Kidney capillary endothelial cell (primary cell): ENCODE measurements at places on chromosomes 4 and X.

DNA sequence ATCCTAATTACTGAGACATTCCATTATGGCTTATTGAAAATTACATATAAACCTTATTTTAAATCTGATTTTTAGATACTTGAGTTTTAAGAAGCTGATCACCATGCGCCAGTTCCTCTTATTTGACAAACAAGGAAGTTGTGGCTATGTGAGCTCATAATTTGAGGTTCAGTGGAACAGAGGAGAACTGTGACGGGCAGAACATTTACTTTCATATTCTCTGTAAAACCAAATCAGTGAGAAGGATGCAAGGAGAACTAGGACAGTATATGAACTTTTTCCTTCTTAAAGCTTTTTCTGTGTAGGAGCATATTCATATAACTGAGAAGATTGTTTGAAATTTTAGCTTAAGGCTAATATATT is 25.3 kb downstream of the STIM2 start:
- DNase-seq, result no peak

DNA sequence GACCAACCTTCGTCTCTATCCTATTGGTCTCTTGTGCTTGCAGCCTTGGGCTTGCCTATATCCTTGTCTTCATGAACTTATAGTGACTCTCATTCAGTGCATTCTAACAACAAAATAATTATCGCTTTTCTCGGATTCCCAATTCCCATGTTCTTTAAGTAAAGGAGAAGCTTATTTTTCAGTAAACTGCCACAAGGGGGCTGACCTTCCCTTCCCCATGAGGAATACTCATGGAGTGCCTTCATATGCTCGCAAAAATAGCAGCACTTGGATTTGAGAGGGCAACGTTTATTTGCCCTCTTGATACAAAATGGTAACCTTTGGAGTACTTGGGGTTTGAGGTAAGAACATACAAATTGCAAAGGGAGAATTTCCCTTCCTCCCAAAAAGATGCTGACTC is 183.2 kb upstream of the TENT5D start:
- DNase-seq, result no peak

DNA sequence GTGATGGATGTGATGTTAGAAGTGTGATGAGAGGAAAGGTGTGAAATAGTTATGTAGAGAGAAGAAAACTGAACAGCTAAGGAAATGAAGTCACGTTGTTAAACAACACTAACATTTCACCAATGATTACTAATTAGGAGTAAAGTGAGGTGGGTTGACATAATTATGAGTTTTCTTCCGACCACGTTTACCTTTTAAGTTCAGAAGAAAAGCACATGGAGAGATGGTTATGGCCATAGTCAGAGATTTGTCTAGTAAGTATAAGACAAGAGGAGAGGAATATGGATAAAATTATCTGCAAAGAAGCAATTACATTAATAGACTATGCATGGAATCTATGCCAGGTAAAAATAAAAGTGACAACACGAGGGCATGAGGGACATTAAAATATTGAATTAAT is 551.3 kb upstream of the TECRL start:
- DNase-seq, result no peak

DNA sequence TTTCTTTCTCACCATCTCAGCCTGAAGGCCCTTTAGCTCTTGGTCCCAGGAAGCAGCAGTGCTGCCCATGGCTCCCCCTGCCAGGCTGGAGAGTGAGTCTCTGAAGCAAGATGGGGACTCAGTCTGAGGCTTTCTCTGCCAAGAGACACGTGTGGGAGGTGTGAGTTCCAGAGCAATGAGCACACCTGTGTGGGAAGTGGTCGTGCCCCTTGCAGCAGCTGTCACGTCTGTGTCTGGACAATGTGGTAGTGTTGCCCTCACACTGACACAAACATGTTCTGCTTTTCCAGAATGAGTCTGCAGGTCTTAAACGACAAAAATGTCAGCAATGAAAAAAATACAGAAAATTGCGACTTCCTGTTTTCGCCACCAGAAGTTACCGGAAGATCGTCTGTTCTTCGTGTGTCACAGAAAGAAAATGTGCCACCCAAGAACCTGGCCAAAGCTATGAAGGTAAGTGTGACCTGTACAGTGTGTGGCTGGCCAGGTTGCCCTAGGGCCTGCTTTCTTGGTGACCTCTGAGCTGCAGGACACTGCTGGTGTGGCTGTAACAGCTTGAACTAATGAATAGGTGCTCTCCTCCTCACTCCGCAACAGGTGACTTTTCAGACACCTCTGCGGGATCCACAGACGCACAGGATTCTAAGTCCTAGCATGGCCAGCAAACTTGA is 1.9 kb downstream of the TACC3 start:
- DNase-seq, result no peak

- no peak for DNase-seq
Observed at GRCh38 chr4:180281724-180282123, 1961.5 kb upstream of the TENM3 start.

DNA sequence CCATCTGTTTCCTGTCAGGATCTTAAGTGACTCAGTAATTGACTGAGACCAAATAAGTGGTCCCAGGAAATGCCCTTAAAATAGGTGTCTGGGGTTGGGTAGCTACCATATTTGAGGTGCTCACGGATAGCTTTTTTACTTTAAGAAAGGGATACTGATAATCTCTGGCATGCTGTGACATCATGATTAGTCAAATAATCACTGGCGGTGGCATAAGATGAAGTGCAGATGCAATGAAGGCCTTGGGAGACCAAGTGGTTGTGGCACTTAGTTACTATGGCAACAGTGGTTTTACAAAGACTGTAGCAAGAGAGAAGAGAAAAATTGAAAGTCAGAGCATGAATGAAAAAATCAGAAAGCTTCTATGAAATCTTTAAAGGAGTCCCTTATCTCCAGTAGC is 114.5 kb upstream of the SLIT2 start:
- DNase-seq, result no peak

DNA sequence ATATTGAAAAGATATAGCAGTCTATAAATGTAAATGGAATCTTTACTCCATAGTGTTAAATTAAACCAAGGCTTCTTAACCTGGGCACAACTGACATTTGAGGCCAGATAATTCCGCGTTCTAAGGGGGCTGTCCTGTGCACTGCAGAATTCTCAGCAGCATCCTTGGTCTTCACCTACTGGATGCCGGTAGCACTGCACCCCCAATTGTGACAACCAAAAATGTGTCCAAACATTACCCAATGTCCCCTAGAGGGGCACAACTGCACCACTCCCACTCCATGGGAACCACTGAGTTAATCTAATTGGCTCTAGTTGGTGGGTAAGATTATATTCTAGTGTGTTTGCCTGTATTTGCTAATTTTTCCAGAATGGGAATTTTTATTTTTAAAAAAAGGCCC is 16.6 kb downstream of the AP1S2 start:
- no peak for DNase-seq

DNA sequence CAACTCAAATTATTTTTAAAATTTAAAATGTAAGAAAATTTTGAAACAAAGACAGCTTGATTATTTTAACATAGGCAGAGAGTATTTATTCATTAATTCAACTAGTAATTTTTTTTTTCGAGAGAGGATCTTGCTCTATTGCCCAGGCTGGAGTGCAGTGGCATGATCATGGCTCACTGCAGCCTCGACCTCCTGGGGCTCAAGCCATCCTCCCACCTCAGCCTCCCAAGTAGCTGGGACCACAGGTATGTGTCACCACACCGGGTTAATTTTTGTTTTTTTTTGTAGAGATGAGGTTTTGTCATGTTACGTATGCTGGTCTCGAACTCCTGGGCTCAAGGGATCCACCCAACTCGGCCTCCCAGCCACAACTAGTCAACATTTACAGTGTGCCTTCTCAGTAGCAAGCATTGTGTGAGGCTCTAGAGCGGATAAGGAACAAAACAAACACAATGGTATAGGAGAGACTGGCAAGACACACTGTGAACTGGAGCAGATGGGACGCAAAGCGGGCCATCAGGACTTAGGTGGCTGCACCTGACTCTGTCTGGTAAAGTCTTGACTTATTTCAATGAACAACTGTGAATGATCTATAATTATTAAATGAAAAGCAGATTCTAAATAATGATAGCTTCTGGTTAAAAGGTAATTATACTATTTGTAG is 21.6 kb downstream of the SETD7 start:
- no peak for DNase-seq

- DNase-seq, result no peak
Observed at GRCh38 chr4:63529581-63530337, 879.5 kb downstream of the TECRL start.
